ENCODE measurements at places on chromosomes 4 and X. TPM values are rescaled to one million over a fixed set of nuclear protein-coding genes. Genes with fewer than 3 reads are reported as not detected.

GRCh38 chrX:145190801-145191389 is 56.4 kb upstream of the SPANXN1 start:
- no peaks in the 10 kb centered on the region for H3K36me3 ChIP-seq
- H3K4me1 ChIP-seq, result no peaks in the 10 kb centered on the region
- no peak overlapping the region for H3K27ac ChIP-seq
- no peaks in the 10 kb centered on the region for H3K27me3 ChIP-seq
- no peak for DNase-seq

GRCh38 chr4:67699603-67700002 is 1.4 kb downstream of the UBA6 start:
- H3K27ac ChIP-seq, result peak overlapping the region; percentile 98
- no peaks in the 10 kb centered on the region for H3K27me3 ChIP-seq
- peak overlapping the region; percentile 98 for H3K4me3 ChIP-seq
- DNase-seq, result no peak

GRCh38 chr4:4871242-4871572 is 11.7 kb downstream of the MSX1 start:
- peaks cover 11% of the 10 kb centered on the region for H3K4me1 ChIP-seq
- peak overlapping the region; percentile 28 for H3K27ac ChIP-seq
- peak; percentile 39 for DNase-seq
- no peak overlapping the region for H3K4me3 ChIP-seq
- H3K27me3 ChIP-seq, result peaks cover 76% of the 10 kb centered on the region
- H3K36me3 ChIP-seq, result no peaks in the 10 kb centered on the region

- no peaks in the 10 kb centered on the region for H3K36me3 ChIP-seq
- H3K4me3 ChIP-seq, result no peak overlapping the region
- peaks cover 2% of the 10 kb centered on the region for H3K4me1 ChIP-seq
Measured at GRCh38 chrX:109826954-109827708, 94.1 kb upstream of the ACSL4 start.

DNA sequence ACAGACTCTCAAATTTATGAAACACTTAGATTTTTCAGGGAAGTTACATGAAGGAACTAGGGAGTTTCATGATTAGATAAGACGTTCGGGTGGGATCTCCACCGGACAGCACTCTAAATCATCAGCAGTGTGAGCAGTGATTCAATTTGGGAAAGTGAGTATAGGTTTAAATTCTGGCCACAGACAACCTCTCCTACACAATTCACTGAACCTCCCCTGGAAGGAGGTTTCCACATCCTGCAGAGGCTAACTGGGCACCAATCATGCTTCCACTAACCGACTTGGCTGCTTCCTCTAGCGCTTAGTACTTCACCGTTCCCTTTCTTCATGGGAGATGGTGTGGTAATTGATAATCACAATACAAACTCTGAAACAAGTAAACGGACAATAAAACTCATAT is 5.6 kb downstream of the CXCL9 start:
- DNase-seq, result no peak
- H3K4me3 ChIP-seq, result no peak overlapping the region
- peaks cover 11% of the 10 kb centered on the region for H3K4me1 ChIP-seq
- H3K36me3 ChIP-seq, result no peaks in the 10 kb centered on the region
- no peak overlapping the region for H3K27ac ChIP-seq

DNA sequence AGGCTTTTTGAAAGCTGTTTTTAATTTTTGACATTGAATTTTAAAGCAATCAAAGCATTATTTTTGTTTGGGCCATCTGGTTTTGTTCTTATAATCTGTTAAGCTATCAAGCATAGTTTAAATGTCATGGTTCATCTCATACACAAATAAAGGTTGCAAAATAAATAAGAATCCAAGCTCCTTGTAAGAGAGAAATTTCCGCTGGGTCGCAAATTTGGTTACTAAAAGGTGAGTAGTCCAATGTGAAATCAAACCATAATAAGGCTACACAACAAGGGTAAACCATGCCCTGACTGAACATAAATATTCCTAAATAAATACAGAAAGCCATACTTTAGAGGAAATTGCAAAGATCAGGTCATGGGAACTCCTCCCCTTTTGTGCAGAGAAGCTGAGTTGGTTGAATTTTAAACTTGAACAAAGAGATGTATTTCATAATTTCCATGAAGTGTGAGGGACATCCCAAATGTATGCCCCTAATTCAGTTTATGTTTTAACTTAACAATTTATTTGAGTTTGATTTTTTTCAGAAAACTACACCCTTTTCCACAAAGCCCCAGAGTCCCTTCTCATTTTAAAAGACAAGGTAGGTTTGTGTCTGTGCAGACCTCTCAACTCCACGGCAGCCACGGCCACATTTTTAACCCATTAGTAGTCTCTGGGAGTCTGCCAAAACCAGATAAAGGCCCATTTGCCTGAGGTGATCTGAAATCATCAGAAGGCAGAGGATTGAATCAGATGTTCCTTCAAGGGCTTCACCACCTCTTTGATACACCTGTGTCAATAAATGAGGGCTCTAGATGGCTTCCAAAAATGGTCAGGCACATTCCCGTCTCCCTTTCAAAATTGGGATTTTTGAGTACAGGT is 85.2 kb downstream of the PLAC1 start:
- DNase-seq, result no peak
- H3K27me3 ChIP-seq, result no peaks in the 10 kb centered on the region
- no peaks in the 10 kb centered on the region for H3K36me3 ChIP-seq

- no peaks in the 10 kb centered on the region for H3K27me3 ChIP-seq
- no peak overlapping the region for H3K4me3 ChIP-seq
- DNase-seq, result no peak
- H3K4me1 ChIP-seq, result no peaks in the 10 kb centered on the region
- H3K36me3 ChIP-seq, result no peaks in the 10 kb centered on the region
- no peak overlapping the region for H3K27ac ChIP-seq
Measured at GRCh38 chr4:92104506-92104905, 199.3 kb upstream of the GRID2 start.

GRCh38 chr4:2660596-2661211 is 95.4 kb downstream of the TNIP2 start:
- DNase-seq, result no peak
- H3K4me1 ChIP-seq, result peaks cover 3% of the 10 kb centered on the region
- H3K27me3 ChIP-seq, result no peaks in the 10 kb centered on the region
- H3K4me3 ChIP-seq, result no peak overlapping the region
- no peak overlapping the region for H3K27ac ChIP-seq
- peaks cover 29% of the 10 kb centered on the region for H3K36me3 ChIP-seq

The PDHA2 gene
- not detected for total RNA-seq

The PHKA1 gene
- 0.48 TPM for total RNA-seq
